ENCODE measurements at places on chromosomes 7 and 10. TPM values are rescaled to one million over a fixed set of nuclear protein-coding genes. Genes with fewer than 3 reads are reported as not detected.
A peak's percentile ranks its signal among the peaks of the same experiment; 100 is the strongest.

Gene PDIA4
- total RNA-seq, result 44.8 TPM

Gene KIFBP
- total RNA-seq, result 12.6 TPM

- no peak for DNase-seq
- peaks cover 2% of the 10 kb centered on the region for H3K27me3 ChIP-seq
- peaks cover 2% of the 10 kb centered on the region for H3K36me3 ChIP-seq
- H3K27ac ChIP-seq, result no peak overlapping the region
- no peak overlapping the region for H3K4me3 ChIP-seq
- H3K4me1 ChIP-seq, result peaks cover 2% of the 10 kb centered on the region
Observed at GRCh38 chr10:1264001-1264400, 207.8 kb downstream of the WDR37 start.

- H3K27ac ChIP-seq, result no peak overlapping the region
- H3K4me1 ChIP-seq, result no peaks in the 10 kb centered on the region
- H3K4me3 ChIP-seq, result no peak overlapping the region
- peaks cover 7% of the 10 kb centered on the region for H3K36me3 ChIP-seq
- DNase-seq, result no peak
- H3K27me3 ChIP-seq, result no peaks in the 10 kb centered on the region
Observed at GRCh38 chr7:135704074-135704473, 23.9 kb downstream of the SLC13A4 start.

DNA sequence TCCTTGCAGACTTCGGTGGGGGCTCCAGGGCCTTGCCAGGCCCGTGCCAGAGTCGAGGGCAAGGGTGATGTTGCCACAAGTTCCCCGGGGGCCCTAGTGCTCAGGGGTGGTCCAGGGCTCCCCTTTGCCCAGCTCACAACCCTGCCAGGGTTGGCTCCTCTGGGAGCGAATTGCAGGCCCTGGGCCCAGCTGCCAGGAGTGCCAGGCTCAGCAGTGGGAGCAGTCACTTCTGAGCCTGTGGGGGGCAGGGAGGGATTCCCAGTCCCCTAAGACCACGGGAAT is 43.8 kb downstream of the TCERG1L start:
- H3K4me1 ChIP-seq, result no peaks in the 10 kb centered on the region
- DNase-seq, result no peak
- no peak overlapping the region for H3K27ac ChIP-seq
- no peaks in the 10 kb centered on the region for H3K36me3 ChIP-seq
- no peak overlapping the region for H3K4me3 ChIP-seq
- H3K27me3 ChIP-seq, result no peaks in the 10 kb centered on the region

DNA sequence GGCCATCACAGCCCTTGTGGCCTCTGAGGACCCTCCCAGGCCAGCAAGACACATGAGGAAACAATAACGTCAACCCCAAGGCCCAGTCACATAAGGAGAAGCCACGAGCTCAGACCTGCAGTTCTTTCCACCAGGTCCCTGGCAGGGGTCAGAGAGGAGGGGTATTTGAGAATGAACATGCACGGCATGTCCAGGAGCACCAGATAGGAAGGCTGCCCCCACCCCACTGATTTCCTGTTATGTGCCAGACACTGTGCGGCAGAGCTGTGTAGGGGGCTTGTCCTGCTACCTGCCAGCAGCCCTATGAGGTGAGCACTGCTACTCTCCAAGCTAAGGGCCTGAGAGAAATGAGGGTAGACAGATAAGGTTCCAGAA is 40.7 kb upstream of the ZMIZ1 start:
- peak overlapping the region; percentile 89 for H3K27ac ChIP-seq
- H3K36me3 ChIP-seq, result no peaks in the 10 kb centered on the region
- H3K4me1 ChIP-seq, result peaks cover 36% of the 10 kb centered on the region
- DNase-seq, result no peak

DNA sequence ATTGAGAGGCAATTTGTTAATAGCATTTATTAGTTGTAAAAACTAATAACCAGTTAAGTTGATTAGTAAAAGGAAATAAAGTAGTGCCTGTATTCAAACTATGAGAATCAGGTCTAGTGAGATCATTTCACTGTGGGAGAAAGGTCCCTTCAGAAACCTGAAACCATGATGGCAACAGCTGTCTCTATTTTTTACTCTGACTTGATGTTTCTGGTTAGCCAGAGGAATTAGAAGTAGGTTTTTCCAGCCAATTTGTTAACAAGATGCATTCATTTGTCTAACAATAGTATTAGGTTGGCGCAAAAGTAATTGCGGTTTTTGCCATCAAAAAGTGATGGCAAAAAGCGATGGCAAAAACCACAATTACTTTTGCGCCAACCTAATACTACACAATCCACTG is 272.2 kb upstream of the YAE1 start:
- DNase-seq, result no peak
- no peaks in the 10 kb centered on the region for H3K36me3 ChIP-seq
- no peak overlapping the region for H3K4me3 ChIP-seq
- no peaks in the 10 kb centered on the region for H3K4me1 ChIP-seq
- H3K27me3 ChIP-seq, result peaks cover 13% of the 10 kb centered on the region

- H3K4me3 ChIP-seq, result no peak overlapping the region
- no peak for DNase-seq
- H3K27me3 ChIP-seq, result no peaks in the 10 kb centered on the region
- peaks cover 2% of the 10 kb centered on the region for H3K36me3 ChIP-seq
Observed at GRCh38 chr10:72746426-72747363, 54.8 kb downstream of the MCU start.

GRCh38 chr7:114598946-114599345 is 184.3 kb downstream of the FOXP2 start:
- no peak overlapping the region for H3K4me3 ChIP-seq
- H3K27me3 ChIP-seq, result no peaks in the 10 kb centered on the region
- H3K36me3 ChIP-seq, result no peaks in the 10 kb centered on the region
- H3K4me1 ChIP-seq, result no peaks in the 10 kb centered on the region
- no peak for DNase-seq
- H3K27ac ChIP-seq, result no peak overlapping the region

DNA sequence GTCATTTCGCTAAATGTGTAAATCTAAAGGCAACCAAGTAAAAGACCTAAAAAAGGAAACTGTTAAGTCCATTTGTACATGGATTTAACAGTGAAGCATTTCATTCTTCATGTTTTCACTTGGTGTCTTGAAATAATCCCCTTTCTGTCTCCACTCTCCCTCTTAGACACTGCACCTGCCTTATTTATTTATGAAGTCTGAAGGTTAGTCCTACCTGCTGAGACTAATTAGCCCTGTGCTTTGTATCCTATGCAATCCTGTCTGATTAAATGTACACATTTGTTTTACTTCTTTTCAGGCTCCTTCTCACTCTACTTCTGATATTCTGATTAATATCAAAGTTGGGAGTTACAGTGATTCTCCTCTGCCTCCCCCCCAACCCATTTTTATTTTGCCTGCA is 1.9 kb upstream of the TCF7L2 start:
- DNase-seq, result no peak
- no peaks in the 10 kb centered on the region for H3K27me3 ChIP-seq
- peaks cover 2% of the 10 kb centered on the region for H3K36me3 ChIP-seq

DNA sequence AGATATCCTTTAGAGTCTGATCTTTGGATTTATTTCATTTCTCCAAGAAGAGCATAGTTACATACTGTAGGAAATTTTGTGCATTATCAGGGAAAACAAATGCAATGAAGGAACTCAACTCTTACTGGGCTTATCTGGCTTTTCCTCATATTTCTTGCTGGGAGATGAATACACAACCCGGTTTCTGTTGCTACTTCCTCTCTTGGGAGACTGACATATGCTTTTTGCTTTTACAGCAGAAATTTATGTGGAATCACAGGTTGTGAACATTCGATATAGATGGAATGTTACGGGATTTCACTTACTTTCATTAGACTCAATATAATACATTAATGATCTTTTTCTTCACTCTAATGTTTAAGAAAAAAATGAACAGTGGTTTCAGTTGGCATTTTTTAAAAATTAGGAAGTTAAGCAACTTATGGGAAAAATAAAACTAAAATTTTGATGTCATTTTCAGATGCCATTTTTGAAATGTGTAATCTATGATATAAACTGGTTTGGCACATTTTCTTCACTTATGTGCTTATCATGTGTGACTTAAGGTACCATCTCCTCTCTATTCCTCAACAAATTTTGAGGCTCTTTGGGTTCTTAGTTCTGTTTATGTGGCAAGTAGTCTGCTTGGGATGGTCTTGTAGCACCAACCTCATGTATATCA is 7.1 kb downstream of the SND1 start:
- H3K4me1 ChIP-seq, result peaks cover 88% of the 10 kb centered on the region
- no peak overlapping the region for H3K27ac ChIP-seq
- H3K27me3 ChIP-seq, result no peaks in the 10 kb centered on the region

DNA sequence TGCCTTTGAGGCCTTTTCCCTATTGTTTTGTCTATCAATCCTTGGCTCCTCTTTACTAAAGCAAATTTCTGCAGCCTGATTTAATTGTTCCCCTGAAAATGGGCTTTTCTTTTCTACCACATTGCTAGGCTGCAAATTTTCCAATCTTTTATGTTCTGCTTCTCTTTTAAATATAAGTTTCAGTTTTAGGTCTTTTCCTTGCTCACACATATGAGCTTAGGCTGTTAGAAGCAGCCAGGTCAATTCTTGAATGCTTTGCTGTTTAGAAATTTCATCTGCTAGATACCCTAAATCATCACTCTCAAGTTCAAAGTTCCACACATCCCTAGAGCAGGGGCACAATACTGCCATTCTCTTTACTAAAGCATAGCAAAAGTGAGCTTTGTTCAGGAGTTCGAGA is 159.6 kb downstream of the ARL4A start:
- no peaks in the 10 kb centered on the region for H3K4me1 ChIP-seq
- H3K36me3 ChIP-seq, result no peaks in the 10 kb centered on the region
- no peak overlapping the region for H3K4me3 ChIP-seq
- no peaks in the 10 kb centered on the region for H3K27me3 ChIP-seq
- no peak for DNase-seq

DNA sequence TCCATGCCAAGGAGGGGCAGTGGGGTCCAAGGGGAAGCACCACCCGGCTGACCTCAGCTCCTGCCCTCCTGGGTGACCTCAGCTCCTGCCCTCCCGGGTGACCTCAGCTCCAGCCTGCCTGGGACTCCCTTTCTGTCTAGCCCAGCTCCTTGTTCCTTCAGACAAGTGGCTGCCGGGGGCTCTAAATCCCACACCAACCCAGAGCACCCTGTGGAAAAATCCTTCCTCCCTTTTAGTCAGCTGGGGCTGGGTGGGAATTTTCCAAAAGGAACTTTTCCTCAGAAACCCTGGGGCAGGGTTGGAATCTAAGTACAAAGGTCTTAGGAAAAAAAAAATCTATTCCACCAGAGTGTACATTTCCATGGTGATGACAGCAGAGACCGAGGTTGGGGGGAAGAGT is 36.3 kb downstream of the AKR1B1 start:
- DNase-seq, result no peak
- peaks cover 2% of the 10 kb centered on the region for H3K27me3 ChIP-seq
- peaks cover 3% of the 10 kb centered on the region for H3K4me1 ChIP-seq
- H3K4me3 ChIP-seq, result no peak overlapping the region
- H3K36me3 ChIP-seq, result peaks cover 12% of the 10 kb centered on the region

DNA sequence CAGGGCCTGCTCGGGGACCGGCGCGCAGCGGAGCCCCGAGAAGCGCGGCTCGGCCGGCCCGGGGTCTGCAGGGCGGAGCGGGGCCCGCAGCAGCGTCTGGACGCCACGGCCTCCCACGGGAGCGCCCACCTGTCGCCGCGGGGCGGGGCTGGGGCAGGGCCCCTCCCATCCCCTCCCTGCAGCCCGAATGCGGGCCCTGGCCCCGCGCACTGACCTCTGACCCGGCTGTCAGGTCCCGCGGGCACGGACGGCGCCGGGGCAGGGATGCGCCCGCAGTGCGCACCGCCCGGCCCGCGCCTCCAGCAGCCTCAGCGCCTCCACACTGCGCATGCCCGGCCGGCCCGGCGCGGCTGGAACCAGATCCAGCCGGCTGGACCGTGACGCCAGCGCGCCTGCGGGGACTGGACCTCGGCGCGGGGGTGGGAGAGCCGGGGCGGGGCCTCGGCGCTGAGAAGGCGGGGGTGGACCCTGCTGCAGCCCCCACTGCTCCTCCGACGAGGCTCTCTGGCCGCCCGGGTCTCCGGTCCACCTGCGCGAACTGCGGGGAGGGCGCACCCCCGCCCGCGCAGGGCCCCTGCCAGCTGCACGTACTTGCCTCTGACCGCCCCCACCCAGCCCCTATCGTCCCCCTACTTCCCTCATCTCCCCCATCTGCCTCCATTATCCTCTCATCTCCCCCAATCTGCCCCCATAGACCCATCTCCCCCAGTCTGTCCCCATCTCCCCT is 16.1 kb upstream of the GPR146 start:
- H3K27me3 ChIP-seq, result no peaks in the 10 kb centered on the region
- H3K36me3 ChIP-seq, result peaks cover 15% of the 10 kb centered on the region
- peak overlapping the region; percentile 73 for H3K27ac ChIP-seq
- H3K4me3 ChIP-seq, result peak overlapping the region; percentile 82

GRCh38 chr10:92475357-92475868 is 98.5 kb downstream of the IDE start:
- no peak for DNase-seq
- H3K4me3 ChIP-seq, result no peak overlapping the region
- peaks cover 62% of the 10 kb centered on the region for H3K36me3 ChIP-seq
- H3K4me1 ChIP-seq, result no peaks in the 10 kb centered on the region
- no peak overlapping the region for H3K27ac ChIP-seq

DNA sequence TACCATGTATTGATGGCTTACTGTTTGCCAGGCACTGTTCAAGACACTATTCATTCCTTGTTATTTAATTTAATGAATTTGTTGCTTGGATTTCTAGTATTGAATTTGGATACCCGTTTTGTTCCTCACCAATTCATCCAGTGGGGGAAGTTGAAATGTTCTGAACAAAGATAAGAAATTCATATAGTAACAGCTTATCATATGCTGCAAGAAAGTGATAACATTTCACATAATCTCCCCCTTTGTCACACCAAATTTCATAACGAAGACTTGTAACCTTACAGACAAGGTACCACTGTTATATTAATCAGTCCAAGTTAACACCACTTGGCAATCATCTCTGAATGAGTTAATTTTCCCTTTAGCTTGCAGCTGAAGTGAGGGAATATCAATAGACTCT is 42.1 kb downstream of the SCIN start:
- no peak overlapping the region for H3K4me3 ChIP-seq
- H3K36me3 ChIP-seq, result no peaks in the 10 kb centered on the region
- no peaks in the 10 kb centered on the region for H3K4me1 ChIP-seq

GRCh38 chr10:58942724-58943123 is 233.7 kb upstream of the PHYHIPL start:
- no peak overlapping the region for H3K27ac ChIP-seq
- no peaks in the 10 kb centered on the region for H3K36me3 ChIP-seq
- DNase-seq, result no peak
- H3K27me3 ChIP-seq, result no peaks in the 10 kb centered on the region

DNA sequence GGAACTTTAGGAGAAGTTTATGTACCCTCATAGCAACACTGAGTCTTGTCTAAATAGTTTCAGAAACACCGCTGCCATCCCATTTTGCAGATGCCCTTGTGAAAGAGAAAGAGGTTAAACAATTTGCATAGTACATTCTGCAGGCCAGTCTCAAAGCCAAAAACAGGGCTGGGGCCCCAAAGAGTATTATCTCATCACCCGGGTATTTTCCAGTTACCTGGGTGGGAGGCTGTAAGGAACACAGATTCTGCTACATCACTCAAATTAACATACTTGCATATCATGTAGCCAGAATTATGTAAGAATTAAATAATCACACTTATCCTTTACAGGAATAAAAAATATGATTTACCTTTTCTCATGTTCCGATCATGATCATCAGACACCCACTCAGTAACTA is 3.1 kb upstream of the FAM171A1 start:
- H3K4me3 ChIP-seq, result no peak overlapping the region
- peaks cover 5% of the 10 kb centered on the region for H3K4me1 ChIP-seq
- no peak for DNase-seq
- H3K36me3 ChIP-seq, result no peaks in the 10 kb centered on the region

GRCh38 chr7:69781412-69781846 is 183.2 kb downstream of the AUTS2 start:
- H3K4me3 ChIP-seq, result no peak overlapping the region
- DNase-seq, result no peak
- H3K27me3 ChIP-seq, result no peaks in the 10 kb centered on the region
- H3K36me3 ChIP-seq, result no peaks in the 10 kb centered on the region
- no peak overlapping the region for H3K27ac ChIP-seq

All from naive thymus-derived CD8-positive, alpha-beta T cell (primary cell).